Cardiac septum (tissue), 1 donor: ENCODE measurements at places on chromosomes 16 and 17. TPM values are rescaled to one million over a fixed set of nuclear protein-coding genes. Genes with fewer than 3 reads are reported as not detected.

DNA sequence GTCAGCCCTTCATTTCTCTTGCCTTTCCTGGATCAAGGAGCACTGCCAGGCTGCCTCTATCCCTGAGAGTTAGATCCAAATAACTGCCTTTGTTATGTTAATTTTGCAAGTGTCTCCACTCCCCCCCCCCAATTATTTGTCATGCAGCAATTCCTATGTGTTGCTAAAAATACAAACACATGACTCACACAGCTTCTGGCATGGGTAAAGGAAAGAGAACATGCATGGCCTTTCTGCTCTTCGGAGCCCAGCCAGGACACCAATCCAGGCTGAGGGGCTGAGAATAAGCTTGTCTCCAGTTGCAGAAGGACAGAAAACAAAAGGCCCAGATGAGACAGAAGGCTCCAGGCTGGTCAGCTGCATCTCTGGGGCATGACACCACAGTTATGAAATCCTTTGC is 148.0 kb upstream of the TNRC6C start:
- peak; percentile 76 for DNase-seq

- no peak for DNase-seq
These were observed 28.7 kb downstream of the KIAA0513 start for GRCh38 chr16:85056211-85056748.

P2RX1 gene
- 5.1 TPM for total RNA-seq

DNA sequence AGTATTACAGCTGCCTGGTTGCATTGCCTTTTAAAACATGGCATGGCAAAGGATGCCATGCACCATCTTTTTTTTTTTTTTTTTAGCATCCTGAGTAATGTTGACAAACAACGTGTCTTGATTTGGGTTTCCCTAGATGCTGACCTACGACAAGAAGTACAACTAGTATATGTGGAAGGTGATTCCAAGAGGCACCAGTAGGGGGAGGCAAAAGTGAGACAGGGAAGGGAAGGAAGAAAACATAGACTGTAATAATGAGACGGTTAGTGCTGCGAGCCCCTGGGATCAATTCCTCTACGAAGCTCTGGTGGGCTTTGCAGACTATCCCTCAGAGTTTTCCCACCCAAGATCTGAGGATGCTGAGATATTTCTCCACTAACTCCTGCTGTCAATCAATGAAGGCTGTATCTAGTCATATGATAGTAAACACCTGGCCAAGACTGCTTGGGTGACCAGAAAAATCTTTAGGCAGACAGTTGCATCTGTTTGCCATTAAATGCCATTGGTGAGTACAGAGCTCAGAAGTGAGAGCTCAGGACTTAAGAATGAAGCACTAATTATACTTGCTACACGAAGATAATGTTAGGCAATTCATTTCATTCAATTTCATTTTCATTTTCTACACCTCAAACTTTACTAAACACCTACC is 458.6 kb upstream of the GOT2 start:
- DNase-seq: no peak

DNA sequence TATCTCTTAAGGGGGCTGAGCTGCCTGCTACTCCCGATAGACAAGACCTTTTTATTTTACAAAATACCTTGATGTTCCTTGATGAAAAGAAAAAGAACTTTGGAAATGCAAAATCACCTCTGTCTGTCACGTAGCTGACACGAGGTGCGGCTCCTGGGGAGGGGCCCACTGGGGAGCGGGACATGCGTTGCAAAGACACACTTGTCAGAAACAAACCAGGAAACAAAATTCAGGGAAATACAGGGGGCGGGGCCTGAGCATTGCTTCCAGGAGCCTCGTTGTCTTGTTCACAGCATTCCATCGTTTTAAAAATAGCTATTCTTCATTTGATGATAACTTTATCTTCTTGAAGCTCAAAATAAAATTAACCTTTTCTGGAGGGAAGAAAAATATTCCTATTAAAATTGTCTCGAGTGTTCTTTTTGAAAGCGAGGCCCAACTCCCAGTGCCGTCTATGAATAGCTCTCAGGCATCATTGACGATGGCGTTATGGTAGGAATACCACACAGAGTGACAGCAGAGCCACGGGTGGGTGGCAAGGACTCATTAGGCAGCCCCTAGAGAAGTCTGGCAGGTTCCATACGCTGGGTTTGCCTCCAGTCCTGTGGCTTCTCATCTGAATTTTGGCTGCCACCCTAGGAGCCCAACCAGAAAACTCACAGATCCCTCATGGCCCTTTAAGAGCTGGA is 286.9 kb downstream of the CPPED1 start:
- DNase-seq: no peak

- DNase-seq: no peak
These were observed 647 bp downstream of the FBXL20 start for GRCh38 chr17:39400547-39401411.

GRCh38 chr16:89049484-89050118 is 44.1 kb upstream of the ACSF3 start:
- DNase-seq: no peak

DNA sequence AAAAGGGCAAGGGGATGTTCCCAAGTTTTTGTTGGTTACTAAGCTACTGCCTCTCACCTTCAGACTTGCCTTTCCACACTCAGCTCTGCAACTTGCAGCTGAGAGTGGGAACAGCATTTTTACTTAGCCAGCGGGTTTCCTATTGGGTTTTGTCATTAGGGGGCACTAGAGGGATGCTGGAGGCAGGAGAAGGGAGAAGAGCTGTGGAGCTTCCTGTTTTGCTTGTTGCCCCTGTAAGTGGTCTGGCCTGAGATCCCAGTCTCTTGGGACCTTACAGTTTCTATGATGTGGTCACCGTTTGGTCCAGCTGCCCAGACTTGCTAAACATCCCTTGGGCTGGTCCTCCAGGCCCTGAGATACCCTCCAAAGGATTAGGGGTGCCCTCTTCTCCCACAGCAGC is 209.6 kb upstream of the NLRP1 start:
- DNase-seq: no peak

SLFN12 gene
- total RNA-seq: 4.3 TPM

PPY gene
- not detected for total RNA-seq

CORO7 gene
- total RNA-seq: 11.9 TPM

ABCA10 gene
- total RNA-seq: 5.6 TPM

DNA sequence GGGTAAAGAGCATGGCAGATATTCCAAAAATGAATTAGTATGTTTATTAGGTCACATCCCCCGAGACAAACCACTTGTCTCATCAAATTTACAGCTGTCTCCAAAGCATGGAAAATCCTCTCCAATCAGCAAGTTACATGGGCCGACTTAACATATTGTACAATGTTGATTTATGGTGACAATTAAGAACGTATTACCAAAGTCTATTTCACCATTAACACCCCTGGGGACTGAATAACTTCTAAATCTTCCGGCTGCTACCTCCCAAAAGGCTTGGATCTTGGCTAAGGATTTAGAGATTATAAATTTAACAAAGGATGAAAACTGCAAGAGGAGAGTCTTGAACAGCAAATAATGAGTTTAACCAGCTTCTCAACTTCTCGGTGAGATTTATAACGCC is 311.9 kb downstream of the NPIPA8 start:
- DNase-seq: no peak

DNA sequence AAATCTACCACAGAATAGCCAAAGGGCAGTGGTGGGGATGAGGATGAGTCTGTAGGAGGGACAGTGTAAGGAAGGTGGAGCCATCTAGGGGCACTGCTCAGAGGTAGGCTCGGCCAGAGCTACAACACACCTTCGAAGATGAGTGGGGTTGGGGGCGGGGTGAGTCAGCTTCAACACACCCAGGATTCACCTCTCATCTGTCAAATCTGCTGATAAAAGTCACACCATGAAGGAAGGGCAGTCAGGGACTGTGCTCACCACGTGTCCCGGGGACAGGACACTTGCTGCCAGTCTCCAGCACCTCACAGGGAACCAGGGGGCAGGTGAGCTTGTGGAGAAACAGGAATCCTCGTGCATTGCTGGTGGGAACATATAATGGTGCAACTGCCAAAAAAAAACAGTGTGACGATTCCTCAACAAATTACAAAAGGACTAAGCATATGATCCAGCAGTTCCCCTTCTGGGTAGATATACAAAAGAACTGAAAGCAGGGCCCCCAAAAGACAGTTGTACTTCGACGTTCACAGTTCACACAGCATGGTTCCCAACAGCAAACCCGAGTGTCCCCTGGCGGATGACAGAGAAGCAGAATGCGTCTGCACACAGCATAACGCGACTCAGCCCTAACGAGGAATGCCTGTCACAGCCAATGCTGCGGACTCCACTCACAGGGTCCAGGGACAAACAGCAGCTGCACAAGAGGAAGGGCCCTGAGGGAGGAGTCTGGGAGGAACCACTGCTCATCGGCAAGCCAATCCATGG is 133.1 kb downstream of the ANKRD11 start:
- DNase-seq: peak; percentile 83

- DNase-seq: no peak
These were observed 32.0 kb downstream of the OGFOD1 start for GRCh38 chr16:56483394-56483793.
